ENCODE measurements at places on chromosomes 5 and 9.

- no peak for DNase-seq
Observed at GRCh38 chr5:143398451-143399237, 4.8 kb downstream of the NR3C1 start.

GRCh38 chr5:109759306-109759705 lies 69.6 kb downstream of the MAN2A1 start:
- no peak for DNase-seq

- no peak for DNase-seq
Observed at GRCh38 chr5:170788626-170789304, 5.2 kb downstream of the GABRP start.

- no peak for DNase-seq
Observed at GRCh38 chr5:11248966-11249365, 487.9 kb upstream of the DAP start.

DNA sequence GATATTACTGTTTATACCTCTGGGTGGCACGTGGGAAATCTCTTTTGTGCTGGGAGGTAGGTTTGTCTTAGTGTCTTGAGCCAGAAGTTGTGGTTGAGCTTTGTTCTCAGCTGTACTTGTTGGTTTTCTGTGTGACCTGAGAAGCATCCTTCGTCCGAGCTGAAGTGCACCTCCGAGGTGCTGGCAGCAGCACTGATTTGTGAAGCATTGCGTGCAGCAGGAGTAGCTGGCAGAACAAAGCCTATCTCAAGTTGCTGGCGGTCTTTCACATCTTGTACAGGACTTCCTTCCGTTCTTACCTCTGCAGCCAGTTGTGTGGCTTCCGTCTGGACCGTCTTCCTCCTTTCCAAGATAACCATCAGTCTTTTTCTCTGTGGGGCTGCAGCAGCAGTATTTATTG lies 4.3 kb downstream of the PRRC2B start:
- DNase-seq = no peak

- DNase-seq = no peak
Observed at GRCh38 chr5:73307645-73308355, 134.8 kb downstream of the TMEM174 start.

- no peak for DNase-seq
Observed at GRCh38 chr9:96502539-96503373, 52.8 kb downstream of the HABP4 start.

DNA sequence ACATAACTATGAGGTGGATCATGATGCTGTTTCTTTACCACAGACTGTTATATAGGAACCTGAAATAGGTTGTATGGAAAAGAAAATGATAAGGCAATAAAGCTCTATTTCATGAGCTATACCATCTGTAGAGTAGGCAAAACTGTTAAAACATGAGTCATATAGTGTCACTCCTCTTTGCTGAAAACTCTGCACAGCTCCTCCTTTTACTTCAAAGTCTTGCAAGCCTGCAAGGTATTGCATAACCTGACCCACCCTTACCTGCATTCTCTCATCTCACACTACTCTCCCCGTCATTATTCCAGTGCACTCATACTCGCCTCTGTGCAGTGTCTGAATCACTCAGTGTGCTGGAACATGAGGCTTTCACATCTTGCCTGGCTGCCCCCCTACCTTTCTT lies 790.1 kb downstream of the EFNA5 start:
- no peak for DNase-seq
